ENCODE measurements at places on chromosomes 7 and 10. TPM values are rescaled to one million over a fixed set of nuclear protein-coding genes. Genes with fewer than 3 reads are reported as not detected.

- H3K27ac ChIP-seq, result no peak overlapping the region
- no peak overlapping the region for H3K4me3 ChIP-seq
- H3K4me1 ChIP-seq, result peaks cover 35% of the 10 kb centered on the region
- no peaks in the 10 kb centered on the region for H3K36me3 ChIP-seq
Measured at GRCh38 chr7:16270844-16271243, 150.5 kb downstream of the CRPPA start.

GRCh38 chr10:76411729-76412435 is 980.5 kb downstream of the LRMDA start:
- no peaks in the 10 kb centered on the region for H3K27me3 ChIP-seq
- H3K27ac ChIP-seq, result no peak overlapping the region
- H3K4me1 ChIP-seq, result no peaks in the 10 kb centered on the region
- H3K36me3 ChIP-seq, result no peaks in the 10 kb centered on the region
- H3K4me3 ChIP-seq, result no peak overlapping the region

- H3K4me3 ChIP-seq, result no peak overlapping the region
- no peaks in the 10 kb centered on the region for H3K36me3 ChIP-seq
- no peaks in the 10 kb centered on the region for H3K4me1 ChIP-seq
- no peak for DNase-seq
- 0 out of 2 replicates have a peak, but pooled peaks cover 3% of the 10 kb centered on the region for H3K27me3 ChIP-seq
Measured at GRCh38 chr10:1807924-1808323, 70.6 kb upstream of the ADARB2 start.

- no peak overlapping the region for H3K27ac ChIP-seq
- H3K27me3 ChIP-seq, result peaks cover 4% of the 10 kb centered on the region
- H3K36me3 ChIP-seq, result no peaks in the 10 kb centered on the region
- H3K4me3 ChIP-seq, result no peak overlapping the region
Measured at GRCh38 chr10:127592586-127592985, 43.5 kb downstream of the NPS start.

GRCh38 chr10:132779549-132780294 is 6.2 kb downstream of the NKX6-2 start:
- H3K27ac ChIP-seq, result no peak overlapping the region
- H3K36me3 ChIP-seq, result no peaks in the 10 kb centered on the region
- H3K4me1 ChIP-seq, result no peaks in the 10 kb centered on the region
- H3K27me3 ChIP-seq, result no peaks in the 10 kb centered on the region
- H3K4me3 ChIP-seq, result no peak overlapping the region

- H3K36me3 ChIP-seq, result no peaks in the 10 kb centered on the region
- H3K27me3 ChIP-seq, result no peaks in the 10 kb centered on the region
- no peak overlapping the region for H3K27ac ChIP-seq
- DNase-seq, result no peak
- no peak overlapping the region for H3K4me3 ChIP-seq
- peaks cover 13% of the 10 kb centered on the region for H3K4me1 ChIP-seq
Measured at GRCh38 chr7:50775231-50775630, 7.5 kb downstream of the GRB10 start.

DNA sequence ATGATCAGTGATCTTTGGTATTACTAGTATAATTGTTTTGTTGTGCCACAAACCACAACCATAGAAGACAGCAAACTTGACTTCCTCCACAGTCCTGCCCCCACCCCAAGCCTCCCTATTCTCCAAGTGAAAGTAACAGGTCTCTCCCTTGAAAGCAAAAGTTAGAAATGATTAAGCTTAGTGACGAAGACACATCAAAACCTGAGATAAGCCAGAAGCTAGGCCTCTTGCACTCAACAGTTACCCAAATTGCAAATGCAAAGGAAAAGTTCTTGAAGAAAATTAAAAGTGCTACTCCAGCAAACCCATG is 7.5 kb downstream of the SAR1A start:
- DNase-seq, result no peak
- H3K4me1 ChIP-seq, result peaks cover 3% of the 10 kb centered on the region
- no peaks in the 10 kb centered on the region for H3K27me3 ChIP-seq
- peaks cover 62% of the 10 kb centered on the region for H3K36me3 ChIP-seq
- no peak overlapping the region for H3K27ac ChIP-seq

DNA sequence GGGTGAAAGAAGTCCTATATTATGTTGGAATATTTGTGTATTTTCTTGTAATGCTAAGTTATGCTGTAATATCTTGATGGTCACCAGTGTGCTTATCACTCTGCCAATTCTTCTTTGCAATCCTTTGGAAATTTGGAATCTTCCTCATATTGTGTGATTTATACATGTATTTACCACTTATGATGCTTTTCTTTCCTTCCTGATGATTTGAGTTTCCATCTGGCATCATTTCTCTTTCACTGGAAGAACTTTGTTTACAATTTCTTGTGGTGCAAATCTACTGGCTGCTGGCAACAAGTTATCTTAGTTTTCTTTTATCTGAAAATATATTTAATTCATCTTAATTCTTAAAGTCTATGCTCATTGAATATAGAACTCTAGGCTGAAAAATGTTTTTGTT is 29.2 kb downstream of the CFAP69 start:
- no peaks in the 10 kb centered on the region for H3K27me3 ChIP-seq
- H3K4me1 ChIP-seq, result no peaks in the 10 kb centered on the region
- no peak overlapping the region for H3K4me3 ChIP-seq

GRCh38 chr7:120966961-120967360 is 16.4 kb downstream of the ING3 start:
- no peaks in the 10 kb centered on the region for H3K4me1 ChIP-seq
- DNase-seq, result no peak
- H3K27me3 ChIP-seq, result no peaks in the 10 kb centered on the region
- no peak overlapping the region for H3K4me3 ChIP-seq
- H3K27ac ChIP-seq, result no peak overlapping the region

GRCh38 chr7:138282997-138283396 is 177.1 kb upstream of the TRIM24 start:
- H3K4me3 ChIP-seq, result no peak overlapping the region
- no peaks in the 10 kb centered on the region for H3K27me3 ChIP-seq
- H3K27ac ChIP-seq, result no peak overlapping the region
- H3K4me1 ChIP-seq, result no peaks in the 10 kb centered on the region

DNA sequence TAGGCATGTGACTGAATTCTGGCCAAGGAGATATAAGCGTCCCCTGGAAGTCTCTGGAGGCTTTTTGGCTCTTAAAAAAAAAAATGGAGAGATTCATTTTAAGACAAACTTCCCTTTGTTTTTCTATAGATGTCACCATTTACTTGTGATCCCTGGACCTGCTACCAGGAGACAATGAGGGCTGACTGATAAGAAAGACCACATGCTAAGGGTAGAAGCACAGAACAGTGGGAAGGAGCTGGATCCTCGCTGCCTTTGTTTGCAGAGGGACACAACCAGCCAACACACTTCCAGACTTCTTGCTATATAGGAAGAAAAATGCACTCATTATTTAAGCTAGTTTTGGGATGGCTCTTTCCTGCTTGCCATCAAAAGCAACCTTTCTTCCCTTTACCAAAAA is 172.2 kb downstream of the GRM8 start:
- H3K36me3 ChIP-seq, result no peaks in the 10 kb centered on the region
- no peak for DNase-seq
- no peaks in the 10 kb centered on the region for H3K4me1 ChIP-seq

DNA sequence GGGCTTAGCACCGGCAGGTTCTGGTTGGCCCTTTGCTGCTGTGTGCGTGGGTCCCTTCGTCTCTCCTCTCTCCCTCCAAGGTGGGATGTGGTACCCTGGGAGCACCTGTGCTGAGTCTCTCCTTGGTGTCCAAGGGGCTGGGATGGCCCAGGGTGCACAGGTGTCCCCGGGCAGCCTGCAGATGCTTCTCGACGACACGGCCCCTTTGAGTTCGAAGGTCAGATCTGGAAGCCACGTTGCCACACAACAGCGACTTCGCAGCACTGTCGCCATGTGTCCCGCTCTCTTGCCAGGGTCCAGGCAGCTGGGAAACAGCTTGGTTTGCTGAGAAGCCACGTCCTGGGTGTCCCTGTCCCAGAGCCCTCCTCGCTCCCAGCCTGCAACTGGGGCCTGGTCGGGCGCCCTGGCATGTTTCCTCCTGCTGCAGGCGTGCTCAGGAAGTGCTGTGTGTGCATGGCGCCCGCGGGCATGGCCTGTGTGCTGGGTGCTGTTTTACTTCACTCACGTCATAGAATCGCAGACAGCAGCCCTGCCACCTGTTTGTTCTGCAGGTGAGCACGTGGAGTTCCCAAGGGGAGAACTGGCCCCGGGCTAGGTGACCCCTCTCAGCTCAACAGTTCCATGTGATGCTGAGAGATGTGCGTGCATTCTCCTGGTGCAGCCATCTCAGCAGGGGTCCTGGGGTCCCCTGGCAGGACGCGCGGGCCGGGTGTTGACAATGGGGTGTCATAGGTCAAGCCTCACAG is 70.9 kb downstream of the DNAJB6 start:
- DNase-seq, result no peak
- H3K27me3 ChIP-seq, result no peaks in the 10 kb centered on the region
- no peaks in the 10 kb centered on the region for H3K36me3 ChIP-seq

DNA sequence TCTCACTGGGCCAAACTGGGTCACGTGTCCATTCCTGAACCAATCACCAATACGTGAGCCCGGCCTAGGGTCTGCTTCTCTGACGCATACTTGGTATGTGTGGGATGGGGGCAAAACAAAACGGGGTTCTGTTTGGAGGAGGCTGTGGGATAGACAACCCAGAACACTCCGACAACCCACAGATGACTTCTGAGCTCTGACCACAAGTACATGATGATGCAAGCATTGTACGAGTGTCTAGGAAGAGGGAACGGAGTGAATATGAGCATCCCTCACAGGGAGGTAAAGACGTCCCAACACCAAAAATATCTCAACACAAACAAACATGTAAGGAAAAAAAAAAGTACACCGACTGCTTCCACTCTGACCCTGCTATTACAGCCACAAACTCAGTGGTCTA is 5.6 kb downstream of the DAGLB start:
- no peak overlapping the region for H3K27ac ChIP-seq
- no peaks in the 10 kb centered on the region for H3K27me3 ChIP-seq
- peaks cover 23% of the 10 kb centered on the region for H3K36me3 ChIP-seq
- DNase-seq, result no peak
- H3K4me3 ChIP-seq, result no peak overlapping the region

- H3K4me3 ChIP-seq, result no peak overlapping the region
- peaks cover 64% of the 10 kb centered on the region for H3K4me1 ChIP-seq
- peak overlapping the region; percentile 53 for H3K27ac ChIP-seq
- DNase-seq, result peak; percentile 53
- H3K36me3 ChIP-seq, result no peaks in the 10 kb centered on the region
Measured at GRCh38 chr10:77163670-77164348, 473.8 kb downstream of the KCNMA1 start.

DNA sequence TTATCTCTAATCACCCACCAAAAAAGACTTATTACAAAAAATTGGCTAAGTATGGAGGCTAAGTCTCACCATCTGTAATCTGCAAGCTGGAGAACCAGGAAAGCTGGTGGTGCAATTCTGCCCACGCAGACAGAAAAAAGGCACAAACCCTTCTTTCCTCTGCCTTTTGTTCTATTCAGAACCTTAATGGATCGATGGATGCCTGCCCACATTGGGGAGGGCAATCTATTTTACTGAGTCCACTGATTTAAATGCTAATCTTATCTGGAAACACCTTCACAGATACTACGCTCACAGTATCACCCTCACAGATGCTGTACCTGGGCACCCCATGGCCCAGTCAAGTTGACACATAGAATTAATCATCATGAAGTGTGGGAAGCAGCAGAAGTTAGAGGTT is 10.2 kb downstream of the IGFBP3 start:
- peaks cover 5% of the 10 kb centered on the region for H3K36me3 ChIP-seq
- no peak overlapping the region for H3K4me3 ChIP-seq
- no peak overlapping the region for H3K27ac ChIP-seq
- no peaks in the 10 kb centered on the region for H3K27me3 ChIP-seq
- H3K4me1 ChIP-seq, result no peaks in the 10 kb centered on the region
- no peak for DNase-seq

GRCh38 chr10:104099269-104099668 is 13.6 kb upstream of the COL17A1 start:
- H3K36me3 ChIP-seq, result no peaks in the 10 kb centered on the region
- peaks cover 16% of the 10 kb centered on the region for H3K4me1 ChIP-seq
- H3K27ac ChIP-seq, result peak overlapping the region; percentile 57

DNA sequence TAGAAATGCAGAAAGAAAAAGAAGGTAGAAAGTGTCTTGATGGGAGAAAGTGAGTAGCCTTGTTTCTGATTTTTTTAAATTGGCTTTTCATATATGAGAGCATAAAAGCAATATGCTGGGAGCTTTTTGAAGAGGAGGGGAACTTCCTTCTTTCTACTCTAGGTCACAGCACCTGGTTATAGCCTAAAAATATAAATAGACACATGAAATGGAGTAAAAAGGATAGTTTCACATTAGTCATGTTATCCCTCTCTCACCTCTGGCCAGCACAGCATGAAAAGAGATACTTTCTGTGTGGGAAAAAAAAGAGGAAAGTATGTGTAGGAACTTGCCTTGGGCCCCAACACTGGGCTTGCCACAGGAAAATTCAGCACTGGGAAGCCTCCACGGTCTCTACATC is 292.2 kb upstream of the ZWINT start:
- no peak for DNase-seq
- no peak overlapping the region for H3K27ac ChIP-seq
- H3K4me1 ChIP-seq, result no peaks in the 10 kb centered on the region
- no peak overlapping the region for H3K4me3 ChIP-seq
- no peaks in the 10 kb centered on the region for H3K36me3 ChIP-seq

DNA sequence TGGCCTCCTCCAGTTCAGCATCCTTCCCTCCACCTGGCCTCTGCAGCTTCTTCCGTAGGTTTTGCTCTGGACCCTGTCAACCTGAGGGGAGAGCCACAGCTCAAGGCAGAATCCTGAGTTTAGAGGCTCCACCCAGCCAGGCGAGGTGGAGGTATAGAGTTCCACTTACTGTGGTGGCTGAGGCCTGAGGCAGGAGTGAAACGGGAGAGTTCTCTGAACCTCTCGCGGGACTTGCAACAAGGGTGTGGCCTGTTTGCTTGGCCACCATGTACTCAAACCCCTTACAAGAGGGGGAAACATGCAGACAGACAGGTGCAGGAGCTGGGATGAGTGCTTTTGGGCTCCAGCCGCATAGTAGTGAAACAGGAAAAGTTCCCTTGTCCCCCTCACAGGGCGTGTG is 154.0 kb upstream of the C7orf33 start:
- peaks cover 88% of the 10 kb centered on the region for H3K27me3 ChIP-seq
- no peak for DNase-seq
- H3K4me1 ChIP-seq, result no peaks in the 10 kb centered on the region
- H3K27ac ChIP-seq, result no peak overlapping the region
- no peak overlapping the region for H3K4me3 ChIP-seq

DNA sequence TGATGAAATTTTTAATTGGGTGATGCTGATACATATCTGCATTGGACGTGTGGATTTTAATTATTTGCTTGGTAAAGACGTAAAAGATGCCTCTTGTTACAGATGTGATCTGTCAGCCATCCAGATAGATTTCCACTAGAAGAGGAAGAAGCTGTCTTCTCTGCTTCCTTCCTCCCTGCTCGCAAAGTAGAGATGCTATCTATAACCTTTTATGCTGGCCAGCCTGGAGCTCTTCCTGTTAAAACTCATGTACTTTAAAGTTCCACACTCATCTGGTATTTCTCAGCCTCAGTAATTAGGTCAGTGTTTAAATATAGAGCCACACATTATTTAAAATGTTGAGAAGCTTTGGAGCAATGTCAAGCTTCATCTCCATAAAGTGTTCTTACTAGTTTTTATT is 51.2 kb upstream of the TMEM229A start:
- no peak for DNase-seq
- no peaks in the 10 kb centered on the region for H3K4me1 ChIP-seq
- no peaks in the 10 kb centered on the region for H3K36me3 ChIP-seq

- H3K4me1 ChIP-seq, result no peaks in the 10 kb centered on the region
- DNase-seq, result no peak
- H3K27me3 ChIP-seq, result peaks cover 90% of the 10 kb centered on the region
- H3K36me3 ChIP-seq, result no peaks in the 10 kb centered on the region
- H3K4me3 ChIP-seq, result no peak overlapping the region
- H3K27ac ChIP-seq, result no peak overlapping the region
Measured at GRCh38 chr7:157515342-157516041, 178.7 kb downstream of the DNAJB6 start.

OIT3 gene
- not detected for total RNA-seq

TMEM184A gene
- 21.4 TPM for total RNA-seq

ZWINT gene
- total RNA-seq, result 102 TPM

MSMB gene
- total RNA-seq, result not detected

ZNF239 gene
- total RNA-seq, result 3.3 TPM

SEC61A2 gene
- 6.8 TPM for total RNA-seq

MACROH2A2 gene
- not detected for total RNA-seq
